T-helper 9 cell (primary cell): ENCODE measurements at places on chromosomes 5 and 9.
A peak's percentile ranks its signal among the peaks of the same experiment; 100 is the strongest.

DNA sequence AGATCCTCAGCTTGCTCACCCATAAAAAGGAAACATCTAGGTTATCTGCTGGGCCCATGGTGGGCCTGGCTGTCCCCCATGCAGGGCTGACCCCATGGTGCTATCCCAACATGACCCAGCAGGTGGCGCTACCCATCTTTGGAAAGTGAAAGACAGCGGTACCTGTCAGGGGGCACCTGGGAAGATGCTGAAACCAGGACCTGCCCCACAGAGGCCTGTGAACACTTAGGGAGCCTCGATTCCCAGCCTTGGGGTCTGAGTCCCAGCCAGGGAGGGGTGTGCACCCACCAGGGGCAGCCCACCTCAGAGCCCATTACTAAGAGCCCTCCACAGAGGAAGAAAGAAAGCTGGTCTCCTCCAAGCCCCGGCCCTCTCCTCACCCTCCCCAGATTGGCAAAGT is 46.6 kb upstream of the IPPK start:
- peak; percentile 88 for DNase-seq

DNA sequence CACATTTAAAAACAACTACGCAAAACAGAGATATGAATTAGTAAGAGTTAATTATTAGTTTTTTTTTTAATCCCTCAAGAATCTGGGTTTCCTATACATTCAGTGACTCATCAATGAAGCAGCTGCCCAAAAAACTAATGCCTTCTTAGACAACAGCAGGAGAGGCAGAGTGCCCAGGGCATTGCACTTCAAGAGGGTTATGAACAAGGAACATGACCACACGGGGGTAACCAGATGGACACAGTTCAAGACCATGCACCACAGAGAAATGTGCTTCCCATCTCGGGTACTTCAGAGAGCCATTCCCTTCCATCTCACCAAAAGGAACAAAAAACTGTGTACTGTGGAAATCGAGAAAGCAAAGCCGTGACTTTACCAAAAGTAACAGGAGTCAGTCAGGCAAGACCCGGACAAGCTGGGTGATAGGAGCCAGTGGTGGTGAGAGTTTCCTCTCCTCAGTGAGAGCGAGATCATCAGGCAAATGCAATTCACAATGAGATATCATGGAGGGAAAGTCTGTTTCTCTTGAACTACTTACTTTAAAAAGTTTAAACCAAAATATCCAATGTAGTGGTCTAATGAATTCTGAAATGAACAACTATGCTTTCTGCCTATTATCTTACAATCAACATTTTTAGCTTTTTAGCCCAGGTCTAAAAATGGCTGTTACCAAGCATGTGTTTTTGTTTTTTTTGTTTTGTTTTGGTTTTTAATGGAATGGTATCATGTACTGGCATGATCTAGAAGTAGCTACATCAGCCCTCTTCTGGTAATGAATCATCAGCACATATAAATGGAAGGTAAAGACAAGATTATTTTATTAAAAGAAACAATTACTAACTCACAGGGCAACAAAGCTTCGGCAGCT is 192.1 kb downstream of the TSSK1B start:
- no peak for DNase-seq

GRCh38 chr9:5563417-5563815 is 53.1 kb downstream of the PDCD1LG2 start:
- DNase-seq: no peak

DNA sequence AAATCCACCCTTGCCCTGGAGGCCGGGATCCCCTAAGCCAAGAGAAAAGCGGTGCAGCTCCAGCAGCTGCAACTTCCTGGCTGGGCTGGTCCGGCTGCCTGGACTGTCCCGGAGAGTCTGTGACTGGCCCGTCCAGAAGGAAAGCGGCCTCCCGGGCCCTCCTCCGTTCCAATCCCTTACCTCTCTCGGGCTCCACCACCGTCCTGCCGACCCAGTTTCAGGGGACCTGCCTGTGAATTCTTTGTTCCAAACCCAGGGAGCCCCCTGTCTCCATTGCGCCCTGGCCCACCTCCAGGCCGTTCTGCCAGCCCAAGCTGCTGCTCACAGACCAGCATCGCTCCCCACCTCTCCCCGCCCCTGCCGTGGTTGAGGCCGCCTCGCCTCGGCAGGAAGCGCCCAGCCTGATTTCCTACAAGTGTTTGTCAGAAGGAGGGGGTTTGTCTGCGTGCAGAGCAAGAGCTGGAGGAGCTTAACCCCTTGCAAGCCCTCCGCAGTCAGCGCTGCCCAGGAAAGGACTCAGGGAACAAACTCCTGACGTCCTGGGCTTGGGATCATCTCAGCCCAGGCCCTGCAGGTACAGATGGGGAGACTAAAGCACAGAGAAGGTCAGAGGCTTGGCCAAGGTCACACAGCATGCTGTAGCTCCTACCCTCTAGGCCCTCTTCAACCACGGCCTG is at the start of gene AKNA:
Gene AKNA (minus strand): TSS at position 303 of the 677 bp plus-strand sequence. CDS start 6,649 bp downstream, outside the sequence.
- DNase-seq: peak; percentile 77

DNA sequence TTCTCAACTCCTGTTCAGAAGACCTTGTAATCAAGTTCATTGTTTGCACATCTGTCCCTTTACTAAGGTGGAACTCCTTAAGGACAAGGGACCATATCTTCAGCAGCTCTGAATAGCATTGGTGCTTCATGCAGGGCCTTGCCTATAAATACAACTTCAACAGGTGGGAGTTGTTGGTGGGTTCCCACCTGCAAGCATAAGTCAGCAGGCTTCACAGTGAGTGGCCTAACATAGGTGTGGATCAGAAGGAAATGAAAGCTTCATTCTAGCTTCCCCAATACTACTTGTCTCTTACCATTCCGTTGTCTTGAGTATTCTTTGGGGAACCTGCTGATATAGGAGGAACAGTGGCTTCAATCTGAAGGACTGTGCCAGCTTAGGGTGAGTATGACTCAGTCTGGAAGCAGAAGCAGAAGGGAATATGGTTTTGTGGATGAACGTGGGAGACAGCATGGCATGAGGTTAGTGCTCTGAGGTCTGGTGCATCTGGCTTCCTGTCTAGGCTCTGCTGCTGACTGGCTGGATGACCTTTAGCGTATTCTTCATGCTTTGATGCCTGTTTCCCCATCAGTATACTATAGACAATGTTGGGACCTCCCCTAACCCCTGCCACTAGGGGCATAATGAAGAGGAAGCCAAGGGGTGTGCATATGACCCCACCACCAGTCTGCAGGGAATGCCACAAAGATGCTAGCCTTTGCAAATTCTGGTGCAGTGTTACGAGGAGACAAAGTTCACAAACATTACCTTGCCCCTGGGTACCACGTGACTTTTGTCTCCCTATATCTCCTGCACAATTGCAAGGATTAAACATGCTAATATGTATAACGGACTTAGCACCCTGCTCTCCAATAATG is 192.3 kb downstream of the PALM2AKAP2 start:
- no peak for DNase-seq

DNA sequence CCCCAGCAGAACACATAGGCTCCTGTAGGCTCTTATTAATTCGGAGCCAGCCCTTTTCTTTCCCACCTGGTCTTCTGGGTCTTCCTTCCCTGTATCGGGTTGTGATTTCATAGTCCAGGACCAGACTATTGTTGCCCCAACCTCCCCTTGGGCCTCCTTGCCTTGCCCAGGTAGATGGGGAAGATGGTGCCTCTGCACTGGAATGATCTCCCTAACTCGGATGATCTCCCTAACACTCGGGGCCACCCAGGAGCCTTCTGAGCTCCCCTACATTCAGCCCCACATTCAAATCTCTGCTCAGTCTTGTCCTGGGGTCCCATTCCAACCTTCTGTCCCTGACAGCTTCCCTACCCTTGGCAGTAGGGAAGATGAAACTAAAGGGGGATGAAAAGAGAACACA is 2.7 kb upstream of the IRF1 start:
- no peak for DNase-seq

DNA sequence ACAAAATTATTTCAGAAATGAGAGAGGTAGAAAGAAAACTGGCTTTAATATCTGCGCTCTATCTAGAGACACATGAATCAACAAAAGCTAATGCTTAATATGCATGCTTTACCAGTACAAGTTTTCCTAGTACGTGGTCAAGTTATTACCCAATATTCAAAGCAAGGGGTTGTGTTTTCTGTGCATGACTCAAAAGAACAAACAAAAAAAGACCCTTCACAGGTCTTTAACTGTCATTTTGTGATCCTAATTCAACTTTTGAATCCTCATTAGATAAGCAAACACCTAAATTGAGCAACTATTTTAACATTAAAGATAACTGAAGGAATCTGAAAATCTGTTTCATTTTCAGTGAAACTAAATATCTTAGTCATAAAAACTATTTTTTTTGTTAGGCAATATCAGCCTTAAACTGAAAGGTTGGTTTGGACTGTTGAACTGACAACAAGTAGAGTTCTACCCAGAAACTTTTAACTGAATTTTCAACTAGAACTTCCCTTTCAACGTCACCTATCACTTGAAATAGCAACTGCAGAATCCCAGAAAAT is 12.5 kb downstream of the ST8SIA4 start:
- DNase-seq: no peak

- DNase-seq: no peak
Measured at GRCh38 chr5:154966081-154966841, 25.4 kb downstream of the MRPL22 start.

DNA sequence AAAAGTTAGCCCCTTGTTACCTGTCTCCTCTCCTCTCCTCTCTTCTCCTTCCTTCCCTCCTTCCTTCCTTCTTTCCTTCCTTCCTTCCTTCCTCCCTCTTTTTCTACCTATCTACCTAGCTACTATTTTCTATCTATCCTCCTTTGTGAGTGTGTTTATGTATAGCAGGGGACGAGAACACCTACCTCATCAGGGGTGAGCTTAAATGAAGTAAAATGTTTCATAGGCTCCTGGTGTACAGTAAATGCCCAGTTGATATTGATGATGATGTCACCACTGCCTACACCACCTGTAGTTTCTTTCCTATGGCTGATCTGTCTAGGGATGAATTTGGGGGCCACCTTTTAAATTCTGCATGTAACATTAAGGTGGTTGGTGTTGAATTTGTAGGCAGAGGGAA is 4.3 kb downstream of the SPIN1 start:
- no peak for DNase-seq

DNA sequence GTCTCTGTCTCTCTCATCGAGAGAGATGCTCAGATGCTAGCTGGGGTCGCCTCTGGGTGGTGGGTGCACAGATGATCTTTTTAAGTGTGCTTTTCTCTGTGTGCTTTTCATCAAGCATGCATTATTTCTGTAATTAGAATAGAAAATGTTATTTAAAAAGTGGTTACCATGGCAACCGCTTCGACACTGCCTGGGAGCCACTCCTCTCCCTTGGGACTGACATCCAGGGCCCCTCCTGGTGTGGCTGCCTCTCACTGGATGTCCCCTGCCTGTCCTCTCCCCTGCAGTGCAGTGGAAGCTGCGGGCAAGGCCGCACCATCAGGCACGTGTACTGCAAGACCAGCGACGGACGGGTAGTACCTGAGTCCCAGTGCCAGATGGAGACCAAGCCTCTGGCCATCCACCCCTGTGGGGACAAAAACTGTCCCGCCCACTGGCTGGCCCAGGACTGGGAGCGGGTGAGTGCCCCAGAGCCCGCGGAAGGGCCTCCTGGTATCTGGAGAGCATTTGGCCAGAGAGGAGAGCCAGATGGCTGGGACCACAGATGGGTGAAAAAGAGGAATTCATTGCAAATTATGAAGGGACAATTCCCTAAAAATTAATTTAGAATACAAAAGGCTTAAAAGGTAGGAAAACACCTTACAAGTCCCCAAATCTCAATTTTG is 34.7 kb downstream of the ADAMTSL2 start:
- no peak for DNase-seq

- peak; percentile 55 for DNase-seq
Measured at GRCh38 chr5:159412284-159413046, 82.2 kb upstream of the IL12B start.

- no peak for DNase-seq
Measured at GRCh38 chr5:463301-463700, 20.3 kb downstream of the EXOC3 start.

- no peak for DNase-seq
Measured at GRCh38 chr5:112795944-112796678, 58.4 kb downstream of the APC start.

- no peak for DNase-seq
Measured at GRCh38 chr5:15286650-15287049, 213.3 kb upstream of the FBXL7 start.

GRCh38 chr5:112878760-112879159 is 17.7 kb downstream of the SRP19 start:
- DNase-seq: peak; percentile 41
